ENCODE measurements at places on chromosomes 12 and 14.

DNA sequence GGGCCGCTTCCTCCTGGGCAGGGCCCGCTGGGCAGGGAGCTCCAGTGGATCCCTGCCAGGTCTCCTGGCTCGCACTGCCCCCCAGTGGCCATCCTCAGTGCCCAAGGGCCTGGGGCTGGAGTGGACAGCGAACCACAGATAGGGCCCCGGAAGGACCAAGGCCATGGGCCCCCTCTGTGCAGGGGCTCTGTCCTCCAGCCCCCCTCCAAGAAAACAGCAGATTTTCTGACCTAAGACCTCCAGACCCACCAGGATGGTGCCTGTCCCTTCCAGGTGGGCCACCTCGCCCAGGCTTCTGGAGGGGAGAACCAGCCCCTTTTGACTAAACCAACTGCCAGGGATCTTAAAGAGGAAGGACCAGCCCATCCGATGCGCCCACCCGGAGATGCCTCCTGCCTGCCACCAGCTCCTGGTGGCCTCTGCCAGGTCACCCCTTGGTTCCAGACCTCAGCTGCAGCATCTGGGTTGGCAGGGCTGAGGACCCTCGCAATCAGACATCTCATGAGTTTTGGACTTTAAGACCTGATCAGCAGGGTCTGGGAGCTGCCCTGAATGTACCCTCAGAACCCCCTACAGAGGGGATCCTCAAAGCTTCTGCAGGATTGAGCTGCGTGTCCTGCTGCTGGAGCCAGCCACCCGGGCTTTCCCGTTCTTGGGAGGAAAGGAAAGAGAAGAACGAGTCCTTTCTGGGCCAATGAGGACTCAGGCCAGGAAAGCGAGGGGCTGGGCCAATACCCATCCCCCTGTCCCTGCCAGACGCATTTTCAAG lies 325.8 kb upstream of the DIO3 start:
- DNase-seq: peak; percentile 73

- DNase-seq: no peak
Observed at GRCh38 chr14:105201925-105202513, 20.9 kb upstream of the NUDT14 start.

- DNase-seq: no peak
Observed at GRCh38 chr12:97758194-97758501, 295.5 kb downstream of the RMST start.

GRCh38 chr12:105773471-105773870 lies 365.3 kb downstream of the NUAK1 start:
- DNase-seq: no peak

DNA sequence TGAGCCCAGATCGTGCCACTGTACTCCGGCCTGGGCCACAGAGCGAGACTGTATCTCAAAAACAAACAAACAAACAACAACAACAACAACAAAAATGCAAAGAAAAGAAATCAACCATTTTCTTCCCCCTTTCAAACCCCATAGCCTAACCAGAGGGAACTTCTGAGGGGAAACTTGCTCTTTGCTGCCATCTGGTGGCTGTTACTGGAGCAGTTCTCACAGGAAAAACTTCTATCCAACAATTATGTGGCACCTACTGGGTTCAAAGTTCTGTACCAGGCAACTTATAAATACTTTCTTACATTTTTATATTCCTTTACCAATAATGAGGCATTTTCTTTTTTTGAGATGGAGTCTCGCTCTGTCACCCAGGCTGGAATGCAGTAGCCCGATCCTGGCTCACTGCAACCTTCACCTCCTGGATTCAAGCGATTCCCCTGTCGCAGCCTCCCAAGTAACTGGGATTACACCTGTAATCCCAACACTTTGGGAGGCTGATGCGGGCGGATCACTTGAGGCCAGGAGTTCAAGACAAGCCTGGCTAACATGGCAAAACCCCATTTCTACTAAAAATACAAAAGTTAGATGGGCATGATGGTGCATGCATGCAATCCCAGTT lies 50.9 kb upstream of the BICDL1 start:
- DNase-seq: peak; percentile 65

GRCh38 chr12:4648104-4648500 lies 749 bp downstream of the AKAP3 start:
- no peak for DNase-seq

DNA sequence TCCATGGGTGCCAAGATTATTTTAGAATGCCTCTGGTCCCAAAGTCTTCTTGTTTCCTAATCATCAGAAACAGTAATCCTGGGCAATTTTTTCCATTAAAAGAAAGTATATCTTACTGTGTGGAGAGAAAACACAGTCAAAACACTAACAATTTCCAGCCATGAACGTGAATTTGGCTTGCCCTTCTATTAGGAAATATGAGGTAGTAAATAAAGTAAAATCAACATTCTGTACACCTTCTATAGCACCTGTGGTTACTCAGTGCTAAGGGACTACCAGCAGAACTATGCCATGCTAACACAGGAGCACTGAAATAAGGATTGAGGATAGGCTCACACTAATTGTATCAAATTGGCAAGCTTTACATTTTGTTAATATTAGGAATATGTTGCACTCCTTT lies 60.1 kb downstream of the NTN4 start:
- no peak for DNase-seq

DNA sequence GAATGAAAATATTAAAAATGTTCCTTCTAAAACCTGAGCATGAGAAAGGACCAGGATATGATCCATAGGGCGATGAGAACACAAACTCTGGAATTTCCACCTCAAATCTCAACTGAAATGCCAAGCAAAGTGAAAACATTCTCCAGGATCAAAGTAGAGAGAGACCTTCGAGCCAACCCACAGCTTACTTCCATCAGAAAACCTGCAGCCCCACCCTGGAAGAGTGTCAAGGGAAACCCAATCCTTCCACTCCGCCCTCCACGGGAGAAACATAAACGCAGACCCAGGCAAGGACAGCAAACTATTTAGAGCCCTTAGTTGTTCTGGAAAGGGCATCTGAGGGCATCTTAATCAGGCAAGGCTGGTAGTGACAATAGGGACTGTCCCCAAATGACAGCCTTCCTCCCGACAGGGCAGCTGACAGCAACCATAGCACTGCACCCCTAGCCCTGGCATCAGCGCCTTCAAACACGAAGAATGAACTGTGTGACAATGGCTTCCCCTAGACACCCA lies 21.8 kb downstream of the SLC15A4 start:
- no peak for DNase-seq

GRCh38 chr12:101670007-101670671 lies 27.3 kb upstream of the CHPT1 start:
- DNase-seq: peak; percentile 48

- DNase-seq: no peak
Observed at GRCh38 chr12:113142173-113142885, 6.8 kb upstream of the RASAL1 start.

DNA sequence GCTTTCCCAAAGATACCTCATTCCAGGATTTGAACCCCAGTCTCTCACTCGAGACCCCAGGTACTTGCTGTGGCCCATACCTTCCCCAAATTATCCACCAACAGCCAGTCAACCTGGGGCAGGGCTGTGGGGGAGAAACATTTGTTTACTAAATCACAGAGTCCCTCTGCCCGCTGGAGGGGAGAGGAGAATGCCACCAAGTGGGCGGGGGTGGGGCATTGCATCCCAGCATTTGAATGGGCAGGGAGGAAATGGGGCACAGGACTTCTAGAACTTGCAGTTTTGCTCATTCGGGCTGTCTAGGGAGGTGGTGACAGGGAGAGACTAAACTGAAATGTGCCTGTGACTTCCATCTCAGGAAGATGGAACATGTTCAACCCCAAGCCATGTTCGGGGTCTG lies 10.9 kb upstream of the SERPINA9 start:
- no peak for DNase-seq

DNA sequence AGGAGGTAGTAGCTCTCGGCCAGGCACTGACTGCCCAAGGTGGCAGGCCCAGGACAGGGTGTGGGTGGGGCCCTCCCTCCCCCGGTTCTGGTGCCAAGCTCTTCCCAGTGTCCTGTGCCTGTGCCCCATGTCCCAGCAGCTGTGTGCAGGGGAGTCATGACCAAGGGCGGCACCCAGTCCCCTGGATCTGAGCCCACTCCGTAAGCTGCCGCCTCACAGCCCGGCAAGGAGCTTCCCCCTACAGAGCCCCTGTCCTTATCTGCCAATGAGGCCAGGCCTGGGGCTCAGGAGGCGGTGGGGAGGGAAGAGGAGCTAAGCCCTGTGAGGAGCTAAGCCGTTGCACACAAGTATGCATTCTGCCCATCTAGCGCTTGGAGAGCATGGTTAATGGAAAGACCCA lies 5.6 kb upstream of the C14orf180 start:
- peak; percentile 12 for DNase-seq

DNA sequence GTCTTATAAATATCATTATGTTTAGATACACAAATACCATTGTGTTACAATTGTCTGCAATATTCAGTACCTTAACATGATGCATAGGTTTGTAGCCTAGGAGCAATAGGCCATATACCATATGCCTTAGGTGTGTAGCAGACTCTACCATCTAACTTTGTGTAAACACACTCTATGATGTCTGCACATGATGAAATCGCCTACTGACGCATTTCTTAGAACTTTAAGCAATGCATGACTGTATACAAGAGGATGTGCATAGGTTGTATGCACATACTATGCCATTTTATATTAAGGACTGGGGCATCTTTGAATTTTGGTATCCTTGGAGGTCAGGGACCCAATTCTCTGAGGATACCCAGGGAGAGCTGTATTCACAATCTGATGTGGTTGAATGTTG lies 10.1 kb upstream of the BTG1 start:
- no peak for DNase-seq

DNA sequence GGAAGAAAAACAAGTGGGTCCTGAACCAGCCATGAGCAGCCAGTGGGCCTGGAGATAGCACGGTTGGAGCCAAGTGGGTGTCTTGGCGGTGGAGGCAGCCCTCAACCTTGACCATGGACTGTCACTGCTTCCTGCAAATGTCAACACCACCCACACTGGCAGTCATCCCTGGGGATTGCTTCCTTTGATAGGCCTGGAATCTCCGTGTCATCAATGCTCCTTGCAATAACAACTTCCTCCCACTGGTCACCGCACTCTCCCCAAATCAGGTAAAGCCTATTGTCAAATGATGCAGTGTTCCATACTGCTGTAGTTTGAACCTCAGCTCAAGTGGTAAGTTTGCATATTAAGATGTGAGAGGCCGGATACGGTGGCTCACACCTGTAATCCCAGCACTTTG lies 129.1 kb downstream of the NTF3 start:
- DNase-seq: peak; percentile 79

DNA sequence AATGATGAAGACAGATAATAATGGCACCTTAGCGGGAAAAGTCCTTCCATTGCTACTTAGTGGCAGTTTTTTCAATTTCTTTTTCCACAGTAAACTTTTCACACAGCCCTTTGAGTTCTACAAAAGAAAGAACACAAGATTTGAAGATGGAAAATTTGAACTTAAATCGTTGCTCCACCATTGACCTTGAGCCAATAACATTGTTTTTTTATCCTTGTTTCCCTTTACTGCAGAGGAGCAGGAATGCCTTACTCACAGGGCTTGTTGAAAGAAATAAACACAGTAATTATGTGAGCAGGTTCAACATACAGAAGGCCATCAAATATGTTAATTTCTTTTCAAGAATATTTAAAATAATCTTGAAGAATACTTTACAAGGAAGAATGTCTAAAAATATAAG lies 181.5 kb upstream of the KRR1 start:
- DNase-seq: no peak

GRCh38 chr12:111314953-111315539 lies 53.8 kb downstream of the PHETA1 start:
- DNase-seq: no peak

DNA sequence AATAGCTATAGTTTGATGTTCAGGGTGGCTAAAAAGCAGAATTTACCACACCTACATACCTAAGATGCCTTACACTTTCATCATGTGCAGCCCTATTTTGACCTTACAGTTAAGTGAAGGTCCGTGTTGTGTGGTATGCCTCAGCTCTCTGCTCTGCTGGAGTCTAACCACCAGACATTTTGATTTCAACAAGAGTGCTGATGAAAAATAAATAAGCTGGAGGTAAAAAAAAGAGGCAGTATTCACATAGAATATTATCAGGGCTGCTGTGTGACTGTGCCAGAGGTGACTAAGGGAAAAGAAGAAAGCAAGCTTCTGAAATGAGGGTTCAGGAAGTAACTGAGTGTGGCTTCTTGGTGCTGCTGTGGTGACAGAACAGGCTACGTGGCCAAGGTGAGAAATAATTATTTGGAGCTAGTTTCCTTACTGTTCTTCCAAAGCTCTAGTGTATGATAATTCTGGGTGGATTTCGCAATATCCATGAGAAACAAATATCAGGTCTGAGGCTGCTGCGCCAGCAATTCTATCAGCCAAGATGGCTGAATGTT lies 188.8 kb downstream of the STXBP6 start:
- DNase-seq: peak; percentile 48

- DNase-seq: peak; percentile 98
Observed at GRCh38 chr12:16573398-16574077, 32.4 kb downstream of the LMO3 start.

- DNase-seq: peak; percentile 57
Observed at GRCh38 chr14:75979071-75979571, 2.7 kb downstream of the TGFB3 start.

GRCh38 chr12:7444076-7444475 lies at the start of gene CD163L1:
TSS of gene CD163L1 (minus strand) at chr12:7444153. CDS start at chr12:7444127, 26 bp downstream.
- DNase-seq: no peak

DNA sequence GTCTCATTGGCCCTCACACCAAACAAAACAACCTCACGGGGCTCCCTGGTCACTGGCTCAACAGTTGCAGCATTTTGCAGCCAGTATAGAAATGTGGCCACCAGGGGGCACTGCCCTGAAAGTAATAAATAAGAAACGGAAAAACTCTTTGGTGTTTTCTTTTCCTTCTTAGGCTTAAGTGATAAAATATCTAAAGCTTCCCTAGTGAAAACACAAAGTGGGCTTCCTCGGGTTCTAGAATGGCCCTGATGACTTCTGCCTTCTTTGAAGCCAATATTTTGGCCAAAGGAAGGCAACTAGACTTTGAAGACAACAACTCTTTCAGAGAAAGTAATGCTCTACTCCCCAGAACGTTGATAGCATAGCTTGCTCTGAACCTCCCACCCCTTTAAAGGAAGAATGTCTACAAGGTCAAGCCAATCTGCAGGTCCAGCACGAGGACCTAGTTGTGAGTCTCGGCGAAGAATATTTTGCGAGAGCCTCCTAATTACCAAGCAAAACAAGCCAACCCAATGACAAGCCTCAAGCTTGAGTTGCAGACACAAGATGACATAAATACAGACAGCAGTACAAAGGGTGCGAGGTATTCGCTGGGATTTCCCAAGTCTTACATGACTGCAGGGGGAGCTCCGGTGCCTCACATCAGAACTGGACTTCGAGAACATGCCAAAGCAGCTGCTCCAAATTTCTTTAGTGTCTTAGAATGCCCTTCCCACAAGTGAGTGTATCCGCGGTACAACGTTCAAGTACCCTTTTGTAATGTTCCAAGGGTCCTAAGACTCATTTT lies 2.6 kb downstream of the ITPK1 start:
- peak; percentile 89 for DNase-seq

GRCh38 chr12:81034926-81035325 lies 43.0 kb upstream of the ACSS3 start:
- DNase-seq: no peak
